Neural crest cell (in vitro differentiated cells): ENCODE measurements at places on chromosomes 7 and 10.

DNA sequence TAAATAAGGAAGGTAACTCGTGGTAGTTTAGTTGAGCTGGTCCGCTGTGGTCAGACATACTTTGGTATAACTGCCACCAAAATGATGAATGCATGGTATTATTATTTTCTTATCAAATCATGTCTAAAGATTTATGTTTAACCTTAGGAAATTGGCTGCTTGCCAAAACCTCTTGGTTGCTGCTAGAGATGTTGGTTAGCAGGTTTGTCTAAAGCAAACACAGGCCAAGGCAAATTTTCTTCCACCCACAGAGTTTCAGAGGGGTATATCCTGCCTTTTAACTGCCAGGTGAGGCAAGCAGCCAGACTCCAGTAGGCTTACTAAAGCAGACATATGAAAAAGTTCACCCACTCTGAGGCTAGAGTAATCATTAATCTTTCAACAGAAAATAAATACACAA is 101.4 kb downstream of the SEMA3E start:
- DNase-seq: no peak

DNA sequence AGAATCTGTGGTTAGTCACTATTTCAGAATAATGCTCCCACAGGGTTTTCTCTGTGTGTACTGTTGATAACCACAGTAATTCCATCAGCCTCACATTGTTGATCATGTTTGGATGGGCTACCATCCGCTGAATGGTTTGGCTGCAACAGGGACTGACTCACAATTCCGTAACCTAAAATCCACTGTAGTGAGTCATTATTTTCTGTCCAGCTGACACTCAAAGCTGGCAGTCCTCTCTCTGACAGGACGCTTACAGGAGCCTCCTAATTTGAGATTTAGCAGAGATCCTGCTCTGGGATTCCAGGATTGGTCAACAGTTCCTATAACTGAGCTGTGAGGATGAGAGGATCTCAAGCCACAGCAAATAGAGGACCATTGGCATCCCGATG is 32.7 kb downstream of the VWA2 start:
- DNase-seq: no peak

DNA sequence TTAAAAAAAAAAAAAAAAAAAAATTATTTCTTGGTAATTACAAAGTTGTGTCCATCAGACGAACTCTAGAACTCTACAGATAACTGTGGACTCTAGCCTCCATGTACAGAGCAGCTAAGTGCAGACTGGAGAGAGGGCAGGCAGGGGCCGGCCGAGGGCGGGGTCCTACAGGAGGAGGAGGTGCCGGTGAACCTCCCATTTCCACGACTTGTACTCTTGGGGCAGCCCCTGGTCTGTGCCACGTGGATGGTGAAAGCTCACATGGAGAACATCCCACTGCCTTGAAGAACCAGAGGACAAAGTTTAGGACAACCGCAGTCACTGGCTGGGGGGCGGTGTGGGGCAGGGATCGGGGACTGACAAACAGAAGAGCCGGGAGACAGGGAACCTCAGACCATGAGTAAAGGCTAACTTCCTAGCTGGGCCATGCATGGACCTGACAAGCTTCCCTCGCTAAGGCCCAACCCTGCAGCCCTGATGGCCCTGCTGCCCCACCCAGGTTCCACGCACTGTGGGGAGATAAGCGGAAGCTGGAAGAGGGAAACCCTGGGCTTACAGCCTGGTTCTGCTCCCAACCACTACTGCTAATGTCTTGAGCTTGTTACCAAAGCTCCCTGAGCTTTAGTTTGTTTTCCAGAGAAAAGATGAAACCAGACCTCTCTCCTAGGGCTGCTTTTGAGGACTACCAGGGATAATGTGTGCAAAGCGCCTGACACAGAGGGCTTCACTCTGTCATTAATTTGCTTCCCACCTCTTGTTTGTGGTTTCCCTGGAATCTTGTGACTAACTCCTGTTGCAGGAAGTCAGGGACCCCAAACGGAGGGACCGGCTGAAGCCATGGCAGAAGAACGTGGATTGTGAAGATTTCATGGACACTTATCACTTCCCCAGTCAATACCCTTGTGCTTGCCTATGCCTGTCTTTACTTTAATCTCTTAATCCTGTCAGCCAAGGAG is 16.1 kb upstream of the SEC61G start:
- DNase-seq: no peak

DNA sequence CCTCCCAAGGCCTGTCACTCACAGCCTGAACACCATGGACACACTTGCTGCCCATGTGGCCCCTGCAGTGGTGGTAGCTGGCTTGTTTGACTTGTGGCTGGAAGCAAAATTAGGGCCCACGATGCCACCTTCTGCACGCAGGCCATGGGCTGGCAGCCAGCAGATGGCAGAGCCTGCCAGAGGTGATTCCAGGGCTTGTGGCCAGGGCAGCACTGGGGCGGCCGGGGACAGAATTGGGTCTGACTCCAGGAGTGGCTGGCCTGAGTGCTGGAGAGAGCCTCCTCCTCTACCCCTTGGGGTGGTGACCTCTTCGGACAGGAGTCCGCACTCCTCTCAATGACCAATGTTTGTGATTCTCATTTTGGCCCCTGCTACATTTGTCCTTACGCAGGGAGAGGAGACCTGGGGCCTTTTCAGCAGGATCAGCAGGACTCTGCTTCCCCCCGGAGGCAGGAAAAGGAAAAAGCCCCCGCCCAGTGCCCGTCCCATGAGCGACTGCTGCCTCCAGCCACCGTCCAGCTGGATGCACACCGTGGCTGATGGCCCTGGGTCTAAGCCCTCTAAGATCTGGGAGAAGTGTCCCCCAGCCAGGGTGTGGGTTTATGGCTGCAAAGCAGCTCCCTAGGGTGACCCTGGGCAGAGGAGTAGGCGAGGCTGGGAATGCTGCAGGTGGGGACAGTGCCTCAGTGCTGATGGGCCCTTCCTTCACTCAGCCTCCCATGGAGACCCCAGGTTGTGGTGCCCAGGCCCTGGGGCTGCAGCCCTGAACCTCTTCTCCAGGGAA is 26.5 kb downstream of the DNAJB12 start:
- peak; percentile 62 for DNase-seq

DNA sequence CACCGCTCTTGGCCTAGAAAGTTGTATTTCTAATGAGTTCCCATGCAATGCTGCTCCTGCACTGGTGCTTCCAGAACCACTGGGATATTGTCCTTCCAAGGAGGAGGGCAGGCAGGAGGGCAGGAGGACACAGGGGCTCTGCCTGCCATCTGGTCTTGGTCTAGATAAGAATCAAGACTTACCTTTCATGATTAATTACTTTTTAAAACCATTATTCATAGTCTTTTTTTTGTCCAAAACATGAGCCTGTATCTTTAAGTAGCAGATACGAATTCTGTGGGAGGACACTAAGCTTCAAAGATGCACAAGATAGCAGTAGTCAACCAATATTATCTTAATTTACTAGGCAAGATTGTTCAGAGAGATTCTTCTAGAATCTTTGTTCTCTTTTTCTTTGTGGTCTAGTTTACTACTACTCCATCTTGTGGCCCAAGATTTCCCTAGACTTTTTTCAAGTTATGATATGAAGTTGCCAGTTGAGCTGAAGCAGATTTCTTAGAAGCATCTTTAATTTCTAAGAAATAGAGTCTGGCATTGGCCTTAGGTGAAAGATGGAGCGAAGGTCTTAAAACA is 57.6 kb downstream of the RBM33 start:
- DNase-seq: no peak

DNA sequence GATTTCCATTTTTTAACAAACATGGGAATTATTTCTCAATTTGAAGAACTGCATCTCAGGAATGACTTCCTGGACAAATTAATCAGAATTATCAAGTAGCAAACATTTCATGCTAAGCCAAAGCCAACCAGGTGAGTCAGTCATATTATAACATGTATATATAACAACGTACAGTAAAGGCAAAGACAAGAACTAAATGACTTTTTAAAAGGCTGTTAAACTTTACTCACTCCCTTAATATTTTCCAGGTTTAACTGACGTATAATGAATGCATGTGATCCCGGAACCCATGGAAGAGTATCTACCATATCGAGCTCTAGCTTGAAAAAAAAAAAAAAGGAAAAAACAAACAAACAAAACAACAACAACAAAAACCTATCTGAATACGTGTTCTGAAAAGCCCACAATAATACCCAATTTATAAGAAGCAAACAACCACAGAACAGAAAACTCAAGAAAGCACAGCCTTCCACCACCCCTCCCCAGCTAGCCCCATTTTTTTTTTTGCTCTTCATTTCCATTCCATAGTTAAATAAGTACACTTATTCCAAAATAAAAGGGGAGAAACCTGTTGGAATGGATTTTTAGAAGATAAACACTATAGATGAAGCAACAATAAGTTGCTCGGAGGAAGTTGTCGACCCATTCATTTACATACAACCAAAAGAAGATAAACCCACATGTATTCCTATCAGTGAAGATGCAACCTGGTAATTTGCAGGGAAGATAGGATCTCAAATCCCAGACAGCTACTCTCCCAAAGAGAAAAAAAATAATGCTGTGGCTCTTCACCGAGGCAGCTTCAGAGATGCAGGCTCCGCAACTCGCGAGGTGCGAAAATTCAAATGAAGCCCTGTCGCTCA is 537 bp downstream of the NAPEPLD start:
- no peak for DNase-seq

DNA sequence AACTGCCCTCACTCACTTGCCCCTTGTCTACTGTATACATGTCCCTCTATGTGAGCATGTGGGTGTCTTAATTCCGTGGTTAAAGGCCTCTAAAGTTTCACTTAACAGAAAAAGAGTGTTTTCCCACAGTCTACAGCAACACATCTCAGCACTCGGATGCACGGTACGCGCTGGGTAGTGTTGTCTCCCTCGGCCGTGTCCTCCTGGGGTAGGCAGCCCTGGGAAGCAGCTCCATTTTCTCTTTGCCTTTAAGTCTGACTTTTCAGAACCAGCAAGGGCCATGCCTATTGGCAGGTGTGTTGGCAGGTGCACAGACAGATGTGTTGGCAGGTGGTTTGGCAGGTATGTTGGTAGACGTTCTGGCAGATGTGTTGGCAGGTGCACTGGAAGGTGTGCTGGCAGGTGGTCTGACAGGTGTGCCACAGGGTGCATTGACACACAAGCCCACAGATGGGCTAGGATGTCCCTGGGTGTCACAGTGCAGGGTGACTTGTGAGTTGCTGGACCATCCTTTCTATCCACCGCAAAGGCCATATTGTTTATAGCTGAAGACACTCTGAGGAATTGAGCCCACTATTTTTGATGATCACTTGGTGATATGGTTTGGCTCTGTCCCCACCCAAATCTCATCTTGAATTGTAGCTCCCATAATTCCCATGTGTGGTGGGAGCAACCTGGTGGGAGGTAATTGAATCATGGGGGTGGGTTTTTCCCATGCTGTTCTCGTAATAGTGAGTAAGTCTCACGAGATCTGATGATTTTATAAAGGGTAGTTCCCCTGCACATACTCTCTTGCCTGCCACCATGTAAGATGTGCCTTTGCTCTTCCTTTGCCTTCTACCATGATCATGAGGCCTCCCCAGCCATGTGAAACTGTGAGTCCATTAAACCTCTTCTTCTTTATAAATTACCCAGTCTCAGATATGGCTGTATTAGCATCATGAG is 296.9 kb downstream of the TNS3 start:
- no peak for DNase-seq

- no peak for DNase-seq
Measured at GRCh38 chr7:76359978-76360638, 1.3 kb upstream of the YWHAG start.

DNA sequence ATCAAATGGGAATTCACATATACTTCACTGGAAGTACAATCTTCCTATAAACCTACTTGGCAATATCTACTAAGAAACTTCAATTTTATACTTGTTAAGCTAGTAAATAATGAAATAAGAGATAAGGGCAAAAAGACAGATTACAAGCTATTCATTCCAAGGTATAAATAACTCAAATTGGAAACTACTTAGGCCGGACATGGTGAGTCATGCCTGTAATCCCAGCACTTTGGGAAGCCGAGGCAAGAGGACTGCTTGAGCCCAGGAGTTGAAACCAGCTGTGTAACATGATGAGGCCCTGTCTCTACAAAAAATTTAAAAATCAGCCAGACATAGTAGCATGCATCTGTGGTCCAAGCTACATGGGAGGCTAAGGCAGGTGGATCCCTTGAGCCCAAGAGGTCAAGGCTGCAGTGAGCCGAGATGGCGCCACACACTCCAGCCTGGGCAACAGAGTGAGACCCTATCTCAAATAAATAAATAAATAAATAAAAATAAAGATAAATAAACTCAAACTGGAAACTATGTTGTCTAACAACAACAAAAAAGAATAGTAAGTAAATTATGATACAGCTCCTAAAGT is 37.6 kb downstream of the ARHGAP21 start:
- DNase-seq: no peak

- DNase-seq: no peak
Measured at GRCh38 chr7:45363669-45364068, 206.1 kb downstream of the RAMP3 start.

GRCh38 chr7:69871213-69871885 is 273.1 kb downstream of the AUTS2 start:
- no peak for DNase-seq

DNA sequence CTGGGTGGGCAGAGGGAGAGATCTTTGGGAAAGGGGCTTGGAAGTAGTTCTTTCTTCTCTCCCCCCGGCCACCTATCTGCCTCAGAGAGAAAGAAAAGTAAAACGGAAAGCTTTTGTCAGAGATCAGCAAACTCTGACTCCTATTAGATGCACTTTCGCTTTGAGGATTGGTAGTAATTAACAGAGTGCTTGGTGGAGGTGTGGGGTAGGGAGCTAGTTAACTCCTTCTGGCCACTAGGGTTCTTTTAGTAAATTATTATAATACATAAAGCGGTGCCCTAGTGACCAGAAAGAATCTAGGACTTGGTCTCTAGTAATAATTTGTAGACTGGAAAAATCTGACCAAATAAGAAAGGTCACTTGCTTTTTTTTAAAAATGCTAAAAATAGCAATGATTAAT is 54.6 kb downstream of the CPVL start:
- no peak for DNase-seq

GRCh38 chr10:76786504-76787072 is 851.0 kb downstream of the KCNMA1 start:
- DNase-seq: no peak

DNA sequence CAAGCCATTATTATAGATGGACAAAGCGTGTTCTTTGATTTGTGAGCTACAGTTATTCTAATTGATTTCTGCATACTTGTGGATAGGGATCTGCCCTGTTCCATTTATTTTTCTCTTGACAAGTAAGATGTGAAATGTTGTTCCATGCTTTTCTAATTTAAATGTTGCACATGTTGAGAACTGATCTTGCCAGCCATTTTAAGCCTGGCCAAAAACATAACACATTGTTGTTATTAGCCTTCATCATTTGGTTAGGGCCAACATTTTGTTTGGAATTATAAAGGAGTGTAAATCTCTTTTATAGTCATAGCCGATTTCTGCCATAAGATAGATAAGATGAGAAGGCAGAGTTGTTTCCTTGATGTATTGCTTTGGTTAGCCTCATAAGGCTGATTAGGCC is 117.0 kb downstream of the WNT2 start:
- no peak for DNase-seq

DNA sequence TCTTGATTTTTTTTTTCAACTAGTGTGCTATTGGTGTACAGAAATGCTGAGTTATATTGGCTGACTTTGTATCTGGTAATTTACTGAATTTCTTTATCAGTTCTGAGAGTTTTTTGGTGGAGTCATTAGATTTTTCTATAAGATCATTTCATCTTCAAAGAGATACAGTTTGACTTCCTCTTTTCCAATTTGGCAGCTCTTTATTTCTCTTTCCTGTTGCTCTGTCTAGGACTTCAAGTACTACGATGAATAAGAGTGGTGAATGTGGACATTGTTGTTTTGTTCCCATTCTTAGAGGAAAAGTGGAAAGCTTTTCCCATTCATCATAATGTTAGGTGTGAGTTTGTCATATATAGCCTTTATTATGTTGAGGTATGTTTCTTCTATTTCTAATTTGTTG is 50.2 kb downstream of the LOXL4 start:
- no peak for DNase-seq
